ENCODE measurements at places on chromosomes 16 and 17. TPM values are rescaled to one million over a fixed set of nuclear protein-coding genes. Genes with fewer than 3 reads are reported as not detected.

TMEM88 gene
- total RNA-seq, result 2.3 TPM

TBX21 gene
- total RNA-seq, result 0.23 TPM

SYCE1L gene
- 2.1 TPM for total RNA-seq

WFDC1 gene
- 7.6 TPM for total RNA-seq

ANKRD40CL gene
- not detected for total RNA-seq

HGS gene
- total RNA-seq, result 47.1 TPM

MAPK7 gene
- 14.1 TPM for total RNA-seq

ALOX15B gene
- not detected for total RNA-seq

ZNF200 gene
- total RNA-seq, result 15.9 TPM

MARVELD3 gene
- total RNA-seq, result 0.69 TPM

GPR142 gene
- not detected for total RNA-seq

CALB2 gene
- 208 TPM for total RNA-seq

PRDM7 gene
- not detected for total RNA-seq

AIPL1 gene
- total RNA-seq, result 0.23 TPM

MSLN gene
- total RNA-seq, result not detected

ARHGAP44 gene
- 19.1 TPM for total RNA-seq

IL21R gene
- 0.69 TPM for total RNA-seq
